ENCODE measurements at places on chromosomes 12 and 14.

GRCh38 chr12:3168223-3169221, 91.3 kb downstream of the TSPAN9 start:
- DNase-seq = no peak

DNA sequence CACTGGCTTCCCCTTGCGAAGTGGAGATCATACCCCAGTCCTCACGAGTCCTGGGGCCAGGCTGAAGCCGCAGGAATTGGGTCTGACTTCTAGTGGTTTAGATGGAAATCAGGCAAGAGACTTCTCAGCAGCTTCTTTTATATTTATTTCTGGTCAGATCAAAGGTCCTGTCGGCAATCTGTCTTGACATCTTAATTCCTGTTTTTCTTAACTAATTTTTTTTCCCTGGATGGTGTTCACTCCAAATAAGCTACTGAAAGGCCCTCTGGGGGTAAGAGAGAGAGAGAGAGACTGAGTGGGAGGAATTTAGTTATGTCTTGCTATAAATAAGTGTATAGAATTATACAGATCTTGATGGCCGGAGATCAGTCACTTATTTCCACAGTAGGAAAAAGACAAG, 698.7 kb upstream of the TBX3 start:
- DNase-seq = no peak

- DNase-seq = no peak
Observed at GRCh38 chr14:92480856-92481255, 32.7 kb upstream of the RIN3 start.

- DNase-seq = no peak
Observed at GRCh38 chr14:51092965-51093364, 1.9 kb downstream of the TRIM9 start.

DNA sequence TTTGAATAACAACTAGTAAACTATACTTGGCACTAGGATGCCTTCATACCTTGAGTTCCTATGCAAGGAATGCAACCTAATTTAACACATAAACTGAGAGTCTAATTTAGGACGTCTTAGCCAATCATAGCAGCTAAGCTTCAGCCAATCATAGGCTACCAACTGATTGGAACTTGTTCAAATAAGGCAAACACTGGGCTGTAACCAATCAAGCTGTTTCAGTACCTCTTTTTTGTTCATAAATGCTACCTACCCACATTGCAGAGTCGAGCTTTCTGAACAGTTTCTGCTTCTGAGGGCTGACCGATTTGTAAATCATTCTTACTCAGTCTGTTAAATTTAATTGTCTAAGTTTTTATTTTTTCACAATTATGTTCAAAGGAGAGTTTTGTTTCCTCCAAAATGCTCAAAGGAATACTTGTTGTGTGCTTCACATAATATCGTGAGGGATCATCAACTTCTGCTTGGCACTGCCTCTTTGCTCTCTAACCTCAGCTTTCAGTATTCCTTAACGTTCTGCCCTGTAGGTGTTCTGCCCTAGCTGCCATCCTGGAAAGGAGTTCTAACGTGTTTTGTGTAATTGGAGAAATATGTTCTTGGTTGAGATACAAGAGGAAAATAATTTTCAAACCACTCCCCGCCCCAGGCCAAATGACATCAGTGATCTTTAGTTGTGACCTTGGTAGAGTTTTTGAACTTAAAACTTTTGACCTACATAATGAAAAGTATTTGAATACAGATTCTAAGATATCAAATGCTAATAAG, 380.4 kb upstream of the MIS18BP1 start:
- no peak for DNase-seq

Measured in stimulated activated CD8-positive, alpha-beta memory T cell treated with anti-CD3 and anti-CD28 coated beads, Interleukin-4, amount 100 ng/mL, for 1 hour (primary cell).